ENCODE measurements at places on chromosomes 5 and 9.
A peak's percentile ranks its signal among the peaks of the same experiment; 100 is the strongest.

DNA sequence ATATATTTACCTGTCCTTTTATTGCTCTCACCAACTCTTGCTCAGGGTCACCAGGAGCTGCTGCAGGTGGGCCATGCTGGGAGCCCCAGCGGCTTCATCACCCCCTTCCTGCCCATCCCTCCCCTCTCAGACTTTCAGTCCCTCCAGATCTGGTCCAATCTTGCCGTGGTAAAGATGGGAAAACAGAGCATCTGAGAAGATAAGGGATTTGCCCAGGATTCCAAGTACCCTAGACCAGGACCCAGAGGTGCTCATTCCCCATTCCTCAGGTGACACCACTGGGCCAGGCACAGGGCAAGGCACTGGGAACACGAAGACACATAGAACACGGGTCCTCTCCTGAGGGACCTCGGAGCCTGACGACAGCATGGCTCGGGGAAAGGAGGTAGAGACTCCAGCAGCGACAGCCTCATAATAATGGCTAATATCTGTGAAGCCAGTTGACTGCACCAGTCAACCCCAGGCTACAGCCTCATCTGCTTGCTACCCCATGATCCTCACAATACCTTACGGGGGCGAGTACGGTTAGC lies 18.0 kb downstream of the TMOD1 start:
- no peak for DNase-seq

GRCh38 chr5:154191467-154192261 lies 1.1 kb downstream of the GALNT10 start:
- DNase-seq: peak; percentile 12

DNA sequence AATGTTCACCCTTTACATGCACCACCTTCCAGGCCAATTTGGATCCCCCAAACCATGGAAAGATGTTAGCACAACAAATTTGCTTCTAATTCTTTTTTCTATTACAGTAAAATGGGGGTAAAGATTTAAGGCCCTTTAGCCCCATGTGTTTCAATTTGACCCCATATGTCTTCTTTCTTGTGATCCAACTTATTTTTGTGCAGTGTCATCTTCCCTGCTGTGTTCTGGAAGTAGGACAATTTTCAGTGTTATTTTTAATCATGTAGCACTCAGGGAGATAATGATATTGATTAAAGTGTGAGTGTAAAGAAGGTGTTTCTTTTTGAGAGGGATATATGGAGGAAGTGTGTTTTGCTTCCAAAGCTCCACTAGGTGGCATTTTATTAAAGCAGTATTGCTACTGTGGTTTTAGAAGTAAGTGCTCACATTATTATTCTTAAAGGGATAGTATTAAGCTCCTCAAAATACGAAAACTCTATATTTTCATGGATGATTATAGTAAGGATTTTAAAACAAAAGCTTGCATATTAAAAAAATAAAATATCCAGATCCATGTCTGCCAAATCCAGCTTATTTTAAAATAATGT lies 118.7 kb upstream of the ATP10B start:
- DNase-seq: peak; percentile 37

DNA sequence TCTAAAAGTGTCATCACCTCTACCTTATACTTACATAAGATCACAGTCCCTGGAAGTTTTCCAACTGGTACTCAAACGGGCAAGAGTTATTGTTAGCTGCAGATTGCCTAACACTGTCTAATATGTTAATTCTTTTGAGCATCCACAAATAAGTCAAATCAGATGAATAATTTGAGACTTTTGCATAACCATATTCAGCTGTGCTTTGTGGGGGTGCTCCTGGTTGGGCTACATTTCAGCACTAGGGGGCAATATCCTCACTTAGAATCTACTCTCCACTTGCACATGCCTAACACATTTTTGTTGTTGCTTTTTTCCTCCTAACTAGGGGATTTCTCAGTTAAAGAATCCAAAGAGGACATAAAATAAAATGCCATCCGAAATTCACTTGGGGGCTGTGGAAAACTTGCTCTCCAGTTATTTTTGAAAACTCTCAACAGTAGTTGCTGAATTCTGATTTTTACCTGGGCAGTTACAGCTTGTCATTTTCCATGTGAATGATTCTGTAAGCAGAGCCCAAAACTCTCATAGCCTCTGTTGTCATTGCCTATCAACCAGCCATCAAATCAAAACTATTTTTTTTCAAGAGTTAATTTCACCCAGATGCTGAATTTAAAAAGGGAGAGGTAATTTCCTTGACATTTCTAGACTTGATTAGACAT lies 71.5 kb downstream of the TRIM36 start:
- peak; percentile 81 for DNase-seq

- DNase-seq: peak; percentile 82
Measured at GRCh38 chr5:150461231-150461630, 11.7 kb upstream of the RPS14 start.

DNA sequence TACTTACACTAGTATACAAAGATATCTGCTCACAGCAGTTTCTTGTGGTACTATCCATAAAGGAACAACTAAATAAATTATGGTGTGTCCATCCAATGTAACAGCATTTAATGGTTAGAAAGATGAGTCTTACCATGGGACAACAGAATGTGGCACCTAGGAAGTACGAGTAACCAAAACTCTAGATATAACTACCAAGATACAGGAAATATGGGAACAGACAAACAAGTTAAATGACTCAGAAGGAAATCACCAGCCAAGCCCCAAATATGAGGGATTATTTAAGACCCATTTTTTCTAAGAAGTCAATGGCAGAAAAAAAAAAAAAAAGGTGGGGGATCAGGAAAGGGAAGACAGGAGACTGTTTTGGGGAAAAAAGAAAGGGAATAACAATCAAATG lies 294.8 kb downstream of the PRELID2 start:
- DNase-seq: no peak

DNA sequence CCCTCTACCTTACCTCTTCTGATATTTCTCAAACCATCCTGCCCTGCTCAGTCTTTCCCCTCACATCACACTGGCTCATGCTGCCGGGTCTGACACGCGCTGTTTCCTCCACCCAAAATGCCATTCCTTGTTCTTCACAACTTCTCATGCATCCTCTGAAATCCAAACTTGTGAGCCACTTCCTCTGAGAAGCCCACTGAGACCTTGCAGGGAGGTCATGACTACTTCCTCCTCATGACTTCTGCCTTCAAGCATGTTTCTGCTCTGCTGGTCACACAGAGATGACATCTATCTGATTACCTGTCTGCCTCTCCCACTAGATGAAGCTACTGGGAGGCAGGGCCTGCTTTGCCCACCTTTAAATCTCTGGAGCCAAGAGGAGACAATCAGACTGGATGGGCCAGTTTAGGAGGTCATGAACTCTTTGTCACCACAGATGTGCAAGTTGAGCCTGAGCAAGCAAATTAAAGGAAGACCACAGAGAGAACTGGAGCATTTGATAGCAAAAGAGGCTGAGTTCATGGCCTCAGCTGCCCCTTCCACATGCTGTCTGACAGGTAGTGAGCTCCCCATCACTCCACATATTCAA lies 119.8 kb upstream of the TBC1D2 start:
- peak; percentile 19 for DNase-seq

DNA sequence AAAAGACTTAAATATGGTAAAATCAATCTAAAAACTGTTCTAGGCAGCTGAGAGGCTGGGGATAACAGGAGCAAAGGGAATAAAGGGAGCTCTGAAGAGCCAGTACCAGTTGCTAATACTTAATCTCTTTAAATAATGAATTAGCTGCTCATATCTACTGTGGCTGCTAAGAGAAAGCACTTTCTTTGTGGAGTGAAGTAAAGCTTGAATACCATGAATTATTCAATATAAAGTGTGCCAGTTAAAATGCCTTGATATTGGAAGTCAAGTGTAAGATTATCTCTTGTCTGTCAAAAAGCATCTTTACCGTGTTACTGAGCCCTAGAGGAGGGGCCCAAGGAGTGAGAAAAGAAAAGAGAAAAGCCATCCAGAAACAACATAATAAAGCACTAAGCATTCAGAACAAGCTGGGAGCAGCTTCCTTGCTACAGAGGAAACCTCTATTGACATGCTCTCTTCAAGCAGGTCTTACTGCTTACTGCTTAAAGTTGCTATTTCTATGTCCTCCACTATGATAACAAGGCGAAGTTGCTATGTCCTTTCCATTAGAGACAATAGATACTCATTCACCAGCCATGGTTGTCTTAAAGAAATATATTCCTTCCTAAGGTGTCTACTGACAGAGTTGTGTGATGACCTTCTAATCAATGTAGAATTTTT lies 297.4 kb downstream of the CETN3 start:
- no peak for DNase-seq

DNA sequence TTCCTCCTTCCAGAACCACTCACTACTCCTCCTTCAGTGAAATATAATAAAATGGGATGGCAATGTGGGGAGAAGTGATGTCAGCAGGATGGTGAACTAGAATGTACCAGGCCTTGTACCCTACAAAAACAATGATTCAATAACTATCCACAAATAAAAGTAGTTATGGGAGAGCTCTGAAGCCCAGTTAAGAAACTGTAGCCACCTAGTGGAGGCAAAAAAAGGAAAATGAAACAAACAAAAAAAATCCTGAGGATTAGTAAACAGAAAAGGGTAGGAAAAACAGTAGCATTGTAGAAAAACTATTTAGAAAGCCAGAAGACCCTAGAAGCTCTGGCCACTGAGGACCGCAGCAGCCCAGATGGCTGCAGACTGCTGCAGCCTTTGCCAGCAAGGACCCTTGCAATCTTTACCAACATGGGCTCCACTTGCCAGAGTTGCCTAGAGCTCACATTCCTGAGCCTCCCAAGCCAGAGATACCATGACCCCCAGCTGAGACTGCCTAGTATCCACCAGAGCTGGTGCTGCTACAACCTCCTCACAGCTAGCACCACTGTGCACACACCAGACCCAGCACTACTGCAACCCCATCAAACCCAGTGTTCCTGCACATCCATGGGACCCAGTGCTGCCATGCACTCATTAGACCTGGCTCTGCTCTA lies 259.7 kb upstream of the MSX2 start:
- DNase-seq: no peak

DNA sequence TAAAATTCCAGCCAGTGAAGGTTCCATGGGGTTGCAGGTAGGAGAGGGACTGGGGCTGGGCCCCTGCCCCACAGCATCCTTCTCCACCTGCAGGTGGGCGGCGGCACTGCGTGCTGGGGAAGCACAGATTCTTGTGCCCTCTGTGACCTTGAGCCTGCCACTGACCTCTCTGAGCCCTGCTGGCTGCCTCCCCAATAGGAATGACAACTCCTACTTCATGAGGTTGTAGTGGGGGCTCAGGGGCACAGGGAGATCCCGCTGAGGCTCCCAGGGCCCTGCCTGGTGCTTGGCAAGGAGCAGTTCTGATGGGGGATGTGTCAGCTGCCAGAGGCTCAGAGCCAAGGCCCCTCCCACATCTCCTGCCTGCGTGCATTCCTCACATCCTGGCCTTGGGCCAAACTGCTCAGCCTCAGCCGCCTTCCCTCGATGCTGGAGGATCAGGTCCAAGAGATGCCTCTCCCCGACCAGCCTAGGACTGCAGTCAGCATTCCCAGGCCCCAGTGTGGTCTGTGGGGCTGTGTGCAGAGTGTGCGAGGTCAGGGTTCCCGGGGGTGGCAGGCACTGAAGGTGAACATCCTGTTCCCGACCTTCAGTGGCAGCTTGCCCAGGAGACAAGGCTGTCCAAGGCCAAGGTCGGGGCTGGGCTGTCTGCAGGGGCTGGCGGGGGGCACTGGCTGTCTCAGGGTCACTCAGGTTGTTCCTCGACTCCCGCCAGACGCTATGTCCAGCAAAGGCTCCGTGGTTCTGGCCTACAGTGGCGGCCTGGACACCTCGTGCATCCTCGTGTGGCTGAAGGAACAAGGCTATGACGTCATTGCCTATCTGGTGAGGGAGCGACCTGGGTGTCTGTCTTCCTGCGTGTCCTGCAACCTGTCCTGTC lies 7.0 kb downstream of the ASS1 start:
- DNase-seq: peak; percentile 56

Data from NAMALWA (cell line).